NCI-H1417 treated with DMSO at 0.1 percent for 48 hours (cell line): ENCODE measurements at places on chromosomes 12 and 14.

GRCh38 chr12:19891936-19892591, 452.8 kb downstream of the AEBP2 start:
- DNase-seq, result no peak

- DNase-seq, result no peak
Observed at GRCh38 chr14:61470961-61471293, 149.5 kb downstream of the PRKCH start.

DNA sequence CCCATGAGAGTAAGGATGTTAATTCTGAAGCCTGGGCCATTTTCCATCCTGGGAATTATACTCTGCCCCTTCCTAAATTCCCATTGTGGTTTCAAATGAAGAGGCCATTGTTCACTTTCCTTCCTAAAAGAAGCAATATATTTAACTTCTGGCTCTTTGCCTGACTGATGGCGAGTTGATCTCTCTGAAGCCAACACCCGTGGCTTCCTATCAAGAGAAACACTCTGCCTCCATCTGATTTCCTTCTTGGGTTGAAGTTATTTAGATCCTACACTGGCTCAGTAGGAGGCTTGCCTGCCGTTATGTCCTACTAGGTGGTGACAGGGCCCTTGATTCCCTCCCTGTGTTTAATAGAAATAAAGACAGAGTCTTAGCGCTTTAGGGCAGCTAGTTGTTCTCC, 97.4 kb downstream of the PRKCH start:
- DNase-seq, result no peak

- DNase-seq, result no peak
Observed at GRCh38 chr14:34857689-34858449, 17.3 kb downstream of the BAZ1A start.

DNA sequence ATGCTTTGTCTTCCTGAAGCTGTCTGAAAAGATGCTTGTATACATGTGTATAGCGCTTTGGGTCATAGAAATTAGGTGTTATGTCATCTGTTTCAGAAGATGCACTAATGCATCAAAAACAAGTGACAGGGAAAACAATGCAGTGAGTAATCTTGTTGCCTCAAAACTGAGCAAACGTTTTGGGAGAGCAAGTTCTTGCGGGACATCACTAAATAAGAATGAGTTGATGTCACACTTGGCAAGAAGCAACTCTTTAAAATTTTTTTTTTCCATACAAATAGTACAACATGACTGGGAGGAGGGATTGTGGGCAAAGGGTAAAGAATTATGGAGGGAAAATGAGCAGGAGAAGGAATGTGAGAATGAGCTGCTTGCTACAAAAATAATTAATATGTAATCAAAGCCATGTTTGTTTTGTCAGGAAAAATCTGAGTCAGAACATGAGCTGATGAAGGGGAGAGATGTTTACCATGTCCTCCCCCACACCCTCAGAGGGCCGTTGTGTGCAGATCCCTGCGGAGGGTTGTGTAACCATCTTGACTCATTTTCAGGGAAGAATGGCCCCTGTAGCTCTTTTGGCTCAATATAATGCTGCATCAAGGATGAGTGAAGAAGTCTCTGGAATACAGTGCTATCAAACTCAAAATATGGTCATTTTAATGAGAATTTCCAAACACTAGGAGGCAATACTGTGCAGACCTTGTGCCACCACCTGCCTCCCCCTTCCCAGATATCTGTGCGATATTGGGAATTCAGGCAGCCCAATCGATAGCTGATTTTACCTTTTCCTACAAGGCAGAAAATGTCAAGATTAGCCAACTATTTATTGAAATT, 41.4 kb downstream of the BORCS5 start:
- DNase-seq, result peak; percentile 41

DNA sequence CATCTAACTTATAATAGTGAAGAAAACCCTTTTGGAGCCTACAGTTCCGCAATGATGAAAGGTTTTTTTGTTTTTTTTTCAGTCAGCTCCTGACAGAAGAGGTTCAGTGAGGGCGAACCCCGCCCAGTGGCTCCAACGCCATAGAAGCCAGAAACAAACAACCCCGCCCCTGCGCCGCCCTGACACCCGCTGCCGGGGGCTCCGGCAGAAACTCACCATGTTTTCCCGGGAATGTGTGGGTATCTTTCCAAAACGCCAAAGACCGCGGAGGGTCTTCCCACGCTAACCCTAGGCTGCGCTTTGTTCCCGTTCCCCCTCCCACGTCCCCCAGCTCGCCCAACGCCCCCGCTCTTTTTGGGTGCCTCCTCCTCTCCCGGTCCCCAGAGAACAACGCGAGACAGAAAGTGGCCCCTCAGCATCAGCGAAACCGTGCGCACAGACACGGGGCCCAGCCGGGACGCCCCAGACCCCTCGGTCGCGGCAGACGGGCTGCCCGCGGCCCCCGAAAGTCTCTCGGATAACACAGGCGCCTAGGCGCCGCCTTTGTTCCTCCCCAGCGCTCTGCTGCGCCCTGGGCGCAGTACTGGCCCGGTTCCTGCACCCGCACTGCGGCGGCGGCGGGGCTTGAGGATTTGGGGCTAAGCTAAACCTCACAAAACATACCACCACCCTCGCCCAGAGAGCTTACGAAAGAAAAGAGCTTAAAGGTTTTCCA, 522 bp downstream of the TUBA1A start:
- peak; percentile 15 for DNase-seq

- no peak for DNase-seq
Observed at GRCh38 chr12:5184186-5184585, 140.5 kb downstream of the KCNA5 start.

DNA sequence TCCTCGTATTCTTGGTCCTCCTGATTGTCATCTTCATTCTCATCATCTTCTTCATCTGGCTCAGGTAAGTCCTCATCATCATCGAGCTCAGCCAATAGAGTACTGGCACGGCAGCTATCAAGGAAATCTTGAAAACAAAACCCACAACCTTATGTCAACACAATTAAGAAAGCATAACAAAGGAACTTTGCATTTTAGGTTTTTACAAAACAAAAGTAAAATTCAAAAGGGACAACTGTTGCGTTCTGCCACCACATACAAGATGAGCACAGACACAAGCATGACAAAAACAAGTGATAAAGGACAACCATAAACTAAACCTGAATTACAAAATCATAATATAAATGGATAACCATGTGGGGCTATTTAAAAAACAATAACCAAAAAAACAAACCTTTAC, 84.7 kb downstream of the HECTD1 start:
- no peak for DNase-seq

GRCh38 chr14:68145036-68145435, 325.5 kb downstream of the RAD51B start:
- DNase-seq, result no peak

- DNase-seq, result no peak
Observed at GRCh38 chr12:7015555-7016370, 2.5 kb downstream of the LPCAT3 start.

- no peak for DNase-seq
Observed at GRCh38 chr12:103308396-103308795, 187.4 kb downstream of the C12orf42 start.

- no peak for DNase-seq
Observed at GRCh38 chr12:49344486-49345050, 2.1 kb upstream of the DNAJC22 start.

DNA sequence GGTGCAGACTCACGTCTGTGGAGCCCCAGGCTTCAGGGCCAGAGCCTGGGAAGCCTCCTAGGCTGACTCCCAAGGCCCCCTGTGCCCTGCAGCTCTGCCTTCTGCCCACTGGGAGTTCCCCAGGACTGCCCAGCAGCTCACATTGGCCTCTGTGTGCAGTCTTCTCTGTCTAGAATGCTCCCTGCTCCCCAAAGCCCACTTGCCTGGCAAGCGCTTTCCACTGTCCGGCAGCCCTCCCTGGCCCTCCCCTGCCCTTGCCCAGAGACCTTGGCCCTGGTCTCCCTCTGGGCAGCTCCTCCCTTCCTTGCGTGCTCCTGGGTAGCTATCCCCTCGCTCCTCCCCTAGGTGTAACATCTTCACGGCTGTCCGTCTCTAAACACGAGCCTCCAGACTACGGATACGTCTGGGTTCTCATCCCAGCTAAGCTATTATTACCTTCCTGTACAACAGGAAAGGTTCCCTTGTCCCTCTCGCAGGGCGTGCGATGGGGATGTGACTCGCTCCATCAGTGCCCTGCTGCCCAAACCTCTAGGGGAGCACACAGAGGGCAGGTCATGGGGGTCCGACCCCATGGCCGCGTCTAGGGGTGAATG, 325.5 kb upstream of the RTL1 start:
- DNase-seq, result no peak
